ENCODE measurements at places on chromosomes 16 and 17.

GRCh38 chr17:36195434-36196130 is 976 bp downstream of the CCL3L1 start:
- DNase-seq, result no peak

DNA sequence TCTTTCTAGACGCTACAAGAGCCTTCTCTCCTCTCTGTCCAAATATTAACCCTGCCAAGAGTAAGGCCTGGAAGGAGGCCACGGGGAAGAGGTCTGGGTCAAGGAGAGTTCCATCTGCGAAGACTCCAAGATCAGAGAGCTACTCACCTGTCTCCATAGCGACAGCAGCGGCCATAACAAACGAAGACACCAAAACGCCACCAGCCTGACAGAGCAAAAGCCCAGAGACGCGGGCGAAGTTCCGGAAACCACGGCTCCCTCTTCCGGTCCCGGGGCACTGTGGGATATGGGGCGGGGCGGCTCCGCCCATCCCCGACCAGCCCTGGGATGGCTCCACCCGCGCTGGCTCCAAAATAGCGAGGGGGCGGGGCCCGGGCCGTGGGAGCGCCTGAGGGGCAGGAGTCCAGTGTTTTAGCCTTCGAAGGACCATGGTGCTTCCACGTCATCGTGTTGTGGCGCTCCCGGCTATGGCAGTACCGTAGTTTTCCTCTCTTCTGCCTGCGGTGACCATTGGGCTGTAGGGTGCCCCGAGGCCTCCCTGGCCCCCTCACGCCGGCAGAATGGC is at the start of the genes C17orf100 and MED31:
Gene C17orf100, plus strand, starts transcription at position 409 of the 565 bp plus-strand sequence. Its CDS starts 152 bp downstream, at position 561.
Gene MED31, minus strand, starts transcription at position 252 of the 565 bp plus-strand sequence. Its CDS starts 77 bp downstream, at position 175.
- DNase-seq, result peak; percentile 17

DNA sequence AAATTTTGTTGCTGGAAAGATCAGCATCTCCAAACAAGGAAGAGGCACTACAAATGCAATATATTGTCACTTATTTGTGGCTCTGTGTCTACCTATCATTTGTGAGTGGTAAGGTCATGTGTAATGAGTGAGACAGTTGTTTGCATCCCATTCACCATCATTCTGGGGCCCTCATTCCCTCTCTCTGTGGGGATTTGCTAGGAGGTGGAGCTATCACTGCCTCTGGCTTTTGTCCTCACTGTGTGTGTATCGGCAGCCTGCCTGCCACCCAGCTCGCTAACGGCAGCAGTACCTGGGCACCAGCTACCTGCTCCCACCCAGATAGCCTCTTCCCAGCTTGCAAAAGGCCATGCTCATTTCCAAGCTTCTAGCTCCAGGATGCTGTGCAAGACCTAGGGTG is 379.2 kb upstream of the ZFHX3 start:
- DNase-seq, result no peak

DNA sequence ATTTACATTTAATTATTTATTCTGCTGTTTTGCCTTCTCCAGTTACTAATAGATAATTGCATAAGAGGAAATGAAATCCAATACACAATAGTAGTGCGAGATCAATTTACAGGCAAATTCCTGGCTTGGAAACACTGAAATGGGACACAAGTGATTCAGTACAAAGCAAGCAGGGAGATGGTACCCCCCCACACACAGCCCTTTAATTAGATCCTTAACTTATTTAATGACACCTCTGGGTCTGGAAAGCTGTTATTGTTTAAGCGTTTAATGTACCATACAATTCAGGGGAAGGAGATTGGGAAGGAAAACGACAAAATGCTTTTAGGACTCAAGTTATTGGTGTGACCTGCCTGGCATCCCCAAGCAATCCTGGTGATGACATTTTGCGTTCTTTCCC is 318.2 kb downstream of the NPIPA8 start:
- DNase-seq, result no peak

- DNase-seq, result no peak
Observed at GRCh38 chr16:87016046-87017035, 300.9 kb downstream of the C16orf95 start.

GRCh38 chr17:3030096-3030495 is 33.3 kb downstream of the OR1D5 start:
- DNase-seq, result no peak

GRCh38 chr16:3051494-3051893 is 5.1 kb downstream of the MMP25 start:
- no peak for DNase-seq

DNA sequence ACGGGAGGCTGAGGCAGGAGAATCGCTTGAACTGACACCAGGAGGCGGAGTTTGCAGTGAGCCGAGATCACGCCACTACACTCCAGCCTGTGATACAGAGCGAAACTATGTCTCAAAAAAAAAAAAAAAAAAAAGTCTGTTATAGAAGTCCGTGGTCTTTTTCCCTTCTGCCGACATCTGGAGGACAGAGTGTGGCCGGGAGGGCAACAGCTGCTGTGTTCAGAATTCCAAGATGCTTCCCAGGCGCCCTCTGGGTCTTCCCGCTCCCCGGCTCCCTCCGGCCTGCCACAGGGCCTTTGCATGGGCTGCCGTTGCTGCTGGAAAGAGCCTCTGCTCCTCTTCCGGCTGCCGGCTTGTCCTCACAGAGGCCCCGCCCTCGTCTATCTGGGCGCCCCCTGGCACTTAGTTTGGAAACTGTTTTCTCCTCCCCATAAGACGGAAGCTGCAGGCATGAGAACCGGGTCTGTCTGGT is 2.4 kb upstream of the CACNA1H start:
- DNase-seq, result no peak

DNA sequence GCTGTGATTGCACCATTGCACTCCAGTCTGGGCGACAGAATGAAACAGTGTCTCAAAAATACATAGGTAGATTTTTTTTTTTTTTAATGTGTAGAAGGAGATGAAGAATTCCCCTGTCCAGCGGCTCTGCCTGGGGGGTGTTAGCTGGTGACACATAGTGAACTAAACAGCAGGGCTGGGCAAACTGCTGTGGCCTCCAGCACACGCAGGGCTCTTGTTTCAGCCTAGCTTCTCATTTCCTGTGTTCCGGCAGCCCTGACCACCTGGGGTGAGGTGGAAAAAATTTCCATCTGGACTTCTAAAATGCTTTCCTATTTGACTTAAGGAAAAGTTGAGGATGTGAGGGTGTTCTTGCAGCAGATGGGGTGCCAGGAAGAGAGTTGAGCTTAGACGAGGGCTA is 33.3 kb upstream of the RGS9 start:
- DNase-seq, result no peak

Data from NCI-H2081 treated with DMSO at 0.1 percent for 48 hours (cell line).